CD8-positive, alpha-beta memory T cell (primary cell): ENCODE measurements at places on chromosomes 3 and 15.

GRCh38 chr15:68797191-68797590, 23.5 kb downstream of the ANP32A start:
- no peak overlapping the region for H3K27ac ChIP-seq
- H3K4me3 ChIP-seq = no peak overlapping the region
- DNase-seq = no peak
- peaks cover 86% of the 10 kb centered on the region for H3K4me1 ChIP-seq
- no peaks in the 10 kb centered on the region for H3K27me3 ChIP-seq

- H3K27me3 ChIP-seq = no peaks in the 10 kb centered on the region
- H3K4me3 ChIP-seq = no peak overlapping the region
- peak; percentile 35 for DNase-seq
Observed at GRCh38 chr15:34241376-34242330, 16.8 kb downstream of the EMC4 start.

- H3K36me3 ChIP-seq = no peaks in the 10 kb centered on the region
- no peak overlapping the region for H3K4me3 ChIP-seq
- no peaks in the 10 kb centered on the region for H3K4me1 ChIP-seq
- H3K27me3 ChIP-seq = peaks cover 4% of the 10 kb centered on the region
- no peak for DNase-seq
Observed at GRCh38 chr3:134457376-134458074, 28.3 kb downstream of the ANAPC13 start.

- H3K36me3 ChIP-seq = no peaks in the 10 kb centered on the region
- no peak overlapping the region for H3K27ac ChIP-seq
- no peak overlapping the region for H3K4me3 ChIP-seq
- DNase-seq = no peak
Observed at GRCh38 chr15:43238671-43239131, 17.9 kb upstream of the EPB42 start.

- H3K27me3 ChIP-seq = no peaks in the 10 kb centered on the region
- no peak for DNase-seq
- H3K27ac ChIP-seq = no peak overlapping the region
- H3K4me3 ChIP-seq = no peak overlapping the region
Observed at GRCh38 chr3:172321035-172321434, 127.2 kb downstream of the GHSR start.

DNA sequence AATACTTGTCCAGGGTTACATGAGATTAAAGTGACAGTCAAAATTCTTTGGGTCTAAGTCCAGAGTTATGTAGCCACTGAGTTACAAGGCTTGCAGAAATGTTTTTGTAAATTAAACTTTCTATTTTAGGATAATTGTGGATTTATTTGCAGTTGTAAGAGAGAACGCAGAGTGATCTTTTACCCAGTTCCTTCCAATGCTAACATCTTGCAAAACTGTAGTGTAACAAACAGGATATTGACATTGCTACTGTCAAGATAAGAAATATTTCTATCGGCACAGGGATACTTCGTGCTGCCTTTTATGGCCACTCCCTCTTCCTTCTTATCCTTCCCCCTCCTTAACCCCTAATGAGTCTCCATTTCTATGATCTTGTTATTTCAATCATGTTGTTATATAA, 1022.9 kb downstream of the MCTP2 start:
- H3K27me3 ChIP-seq = peaks cover 5% of the 10 kb centered on the region
- DNase-seq = no peak
- no peak overlapping the region for H3K27ac ChIP-seq

DNA sequence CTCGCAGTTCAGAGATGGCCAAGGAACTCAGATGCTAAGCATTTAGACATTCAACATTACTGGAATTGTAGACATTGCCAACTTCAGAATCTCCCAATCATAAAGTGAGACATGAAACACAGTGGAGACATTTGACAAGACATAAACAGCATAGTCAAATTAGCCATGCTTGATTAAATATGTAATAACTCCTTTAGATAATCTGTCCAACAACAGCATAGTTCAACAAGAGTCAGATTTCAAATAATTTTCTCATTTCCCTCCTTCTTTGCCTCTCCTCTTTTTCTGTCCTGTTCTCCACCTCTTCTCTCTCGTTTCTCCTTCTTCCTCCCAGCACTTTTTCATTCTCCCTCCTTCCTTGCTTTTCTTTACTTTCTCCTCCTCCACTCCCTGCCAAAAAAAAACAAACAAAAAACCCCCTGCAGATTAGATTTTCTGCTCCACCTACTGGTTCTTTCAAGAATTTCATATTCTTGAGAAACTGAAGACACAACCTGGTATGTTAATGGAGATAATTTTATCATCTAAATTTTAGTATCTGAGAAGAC, 20.2 kb downstream of the CPOX start:
- no peak overlapping the region for H3K4me3 ChIP-seq
- no peak overlapping the region for H3K27ac ChIP-seq
- DNase-seq = no peak

DNA sequence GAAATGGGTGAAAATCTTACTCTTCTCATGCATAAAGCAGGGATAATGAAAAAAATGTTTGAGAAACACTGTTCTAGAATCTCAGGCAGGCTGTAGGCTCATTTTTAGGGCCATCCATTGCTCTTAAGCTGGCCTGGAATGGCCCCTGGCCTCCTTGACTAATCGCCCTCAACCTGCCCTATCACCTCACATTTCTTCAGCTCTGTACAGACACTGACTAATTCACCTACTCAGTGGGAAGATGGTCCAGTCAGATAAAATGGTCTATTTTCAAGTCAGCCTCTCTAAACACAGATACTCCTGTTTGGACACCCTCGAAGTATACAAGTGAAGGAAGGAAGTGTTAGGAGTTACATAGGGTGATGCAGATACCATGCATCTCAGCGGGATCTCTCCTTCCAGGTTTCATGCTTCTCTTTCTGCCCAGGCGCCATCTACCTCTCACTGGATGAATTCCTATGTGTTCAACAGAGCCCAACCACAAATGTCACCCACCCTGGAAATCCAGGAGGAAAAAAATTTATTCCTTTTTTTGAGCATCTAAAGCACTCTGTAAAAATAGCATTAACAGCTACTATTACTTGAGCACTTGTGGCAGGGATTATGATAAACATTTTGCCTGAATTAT, 12.1 kb downstream of the FMN1 start:
- no peak for DNase-seq
- no peaks in the 10 kb centered on the region for H3K27me3 ChIP-seq
- H3K4me1 ChIP-seq = no peaks in the 10 kb centered on the region
- H3K27ac ChIP-seq = no peak overlapping the region

DNA sequence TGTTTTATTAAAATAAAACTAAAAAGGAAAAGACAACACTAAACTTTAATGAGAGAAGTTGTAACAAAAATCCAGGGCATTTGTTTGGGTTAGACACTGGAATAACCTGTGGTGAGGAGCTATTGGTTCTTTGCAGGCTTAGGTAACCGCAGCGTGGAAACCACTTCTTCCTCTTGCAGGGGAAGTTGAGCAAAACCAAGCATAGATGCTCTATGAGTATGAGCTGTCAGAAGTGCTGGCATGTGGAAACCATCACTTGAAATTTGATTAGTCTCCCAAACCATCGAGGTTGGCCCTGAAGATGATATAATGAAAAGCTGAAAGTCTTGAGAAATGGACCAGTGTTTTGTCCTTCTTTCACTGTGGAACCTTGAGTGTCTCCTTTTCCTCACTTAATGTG, 127.1 kb upstream of the RBMS3 start:
- no peak overlapping the region for H3K4me3 ChIP-seq
- H3K27me3 ChIP-seq = no peaks in the 10 kb centered on the region
- no peak overlapping the region for H3K27ac ChIP-seq
- DNase-seq = no peak
- no peaks in the 10 kb centered on the region for H3K4me1 ChIP-seq
- no peaks in the 10 kb centered on the region for H3K36me3 ChIP-seq

DNA sequence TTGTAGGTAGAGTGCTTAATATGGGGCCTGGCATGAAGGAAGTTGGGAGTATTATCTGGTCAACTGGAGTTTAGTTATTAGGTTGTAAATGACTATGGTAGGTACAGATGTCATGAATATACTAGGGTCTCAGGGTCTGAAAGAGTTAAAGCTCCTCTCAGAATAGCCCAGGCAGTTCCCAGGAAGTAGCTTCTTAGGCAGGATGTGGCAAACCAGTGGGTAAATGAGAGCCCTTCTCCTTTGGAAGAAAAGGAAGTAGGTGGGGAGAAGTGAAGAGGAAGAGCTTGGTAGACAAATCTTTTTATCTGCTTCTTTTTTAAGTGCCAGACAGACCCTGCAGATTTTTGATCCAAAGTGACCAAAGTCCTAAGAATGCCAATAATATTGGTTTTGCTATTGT, 24.5 kb downstream of the MAP2K1 start:
- H3K4me3 ChIP-seq = peak overlapping the region; percentile 5
- no peaks in the 10 kb centered on the region for H3K36me3 ChIP-seq
- H3K27me3 ChIP-seq = no peaks in the 10 kb centered on the region
- peaks cover 55% of the 10 kb centered on the region for H3K4me1 ChIP-seq

- H3K36me3 ChIP-seq = no peaks in the 10 kb centered on the region
- H3K4me1 ChIP-seq = peaks cover 3% of the 10 kb centered on the region
- H3K27me3 ChIP-seq = no peaks in the 10 kb centered on the region
- no peak overlapping the region for H3K4me3 ChIP-seq
- no peak for DNase-seq
Observed at GRCh38 chr15:77076323-77076915, 5.5 kb upstream of the TSPAN3 start.

GRCh38 chr3:171142985-171143384, 116.5 kb upstream of the SLC2A2 start:
- H3K36me3 ChIP-seq = peaks cover 16% of the 10 kb centered on the region
- no peaks in the 10 kb centered on the region for H3K27me3 ChIP-seq
- H3K4me1 ChIP-seq = no peaks in the 10 kb centered on the region
- DNase-seq = no peak
- no peak overlapping the region for H3K4me3 ChIP-seq
- H3K27ac ChIP-seq = no peak overlapping the region

- H3K4me3 ChIP-seq = no peak overlapping the region
- no peaks in the 10 kb centered on the region for H3K27me3 ChIP-seq
- DNase-seq = no peak
Observed at GRCh38 chr3:60504827-60505457, 746.3 kb downstream of the FHIT start.

- DNase-seq = no peak
- no peaks in the 10 kb centered on the region for H3K36me3 ChIP-seq
- no peaks in the 10 kb centered on the region for H3K27me3 ChIP-seq
- H3K4me1 ChIP-seq = no peaks in the 10 kb centered on the region
- no peak overlapping the region for H3K4me3 ChIP-seq
Observed at GRCh38 chr3:99023590-99024192, 122.2 kb upstream of the DCBLD2 start.

- H3K36me3 ChIP-seq = peaks cover 12% of the 10 kb centered on the region
- peaks cover 64% of the 10 kb centered on the region for H3K4me1 ChIP-seq
- no peak overlapping the region for H3K4me3 ChIP-seq
- no peak overlapping the region for H3K27ac ChIP-seq
- no peak for DNase-seq
- H3K27me3 ChIP-seq = no peaks in the 10 kb centered on the region
Observed at GRCh38 chr15:74545086-74545485, 4.1 kb downstream of the ARID3B start.

GRCh38 chr3:46453526-46454208, 11.0 kb downstream of the LTF start:
- no peaks in the 10 kb centered on the region for H3K4me1 ChIP-seq
- no peak overlapping the region for H3K27ac ChIP-seq
- peaks cover 3% of the 10 kb centered on the region for H3K27me3 ChIP-seq
- no peaks in the 10 kb centered on the region for H3K36me3 ChIP-seq
- no peak overlapping the region for H3K4me3 ChIP-seq

DNA sequence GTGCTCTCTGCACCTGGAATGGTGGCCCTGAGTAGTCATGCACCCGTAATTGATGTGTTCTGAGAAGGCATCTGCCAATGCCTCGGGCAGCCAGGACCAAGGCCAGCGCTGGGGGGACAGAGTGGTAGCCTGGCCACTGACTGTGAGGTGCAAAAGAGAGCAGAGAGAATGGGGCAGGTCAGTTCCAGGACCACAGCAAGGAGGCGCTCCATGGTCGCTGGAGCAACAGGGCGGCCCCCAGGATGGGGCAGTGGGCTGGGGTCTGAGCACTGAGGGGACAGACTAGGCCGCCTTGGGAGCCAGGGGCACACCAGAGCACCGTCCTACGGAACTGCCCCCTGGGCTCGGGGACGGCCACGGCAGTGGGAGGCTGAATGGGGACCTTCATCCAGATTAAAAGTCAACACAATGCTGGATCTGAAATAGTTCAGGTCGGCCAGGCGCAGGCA, 48.3 kb upstream of the IQSEC1 start:
- H3K36me3 ChIP-seq = no peaks in the 10 kb centered on the region
- no peak overlapping the region for H3K4me3 ChIP-seq

- no peaks in the 10 kb centered on the region for H3K27me3 ChIP-seq
- H3K4me1 ChIP-seq = peaks cover 35% of the 10 kb centered on the region
- no peak for DNase-seq
- no peak overlapping the region for H3K4me3 ChIP-seq
- no peaks in the 10 kb centered on the region for H3K36me3 ChIP-seq
Observed at GRCh38 chr3:5022187-5022965, 43.1 kb downstream of the BHLHE40 start.

DNA sequence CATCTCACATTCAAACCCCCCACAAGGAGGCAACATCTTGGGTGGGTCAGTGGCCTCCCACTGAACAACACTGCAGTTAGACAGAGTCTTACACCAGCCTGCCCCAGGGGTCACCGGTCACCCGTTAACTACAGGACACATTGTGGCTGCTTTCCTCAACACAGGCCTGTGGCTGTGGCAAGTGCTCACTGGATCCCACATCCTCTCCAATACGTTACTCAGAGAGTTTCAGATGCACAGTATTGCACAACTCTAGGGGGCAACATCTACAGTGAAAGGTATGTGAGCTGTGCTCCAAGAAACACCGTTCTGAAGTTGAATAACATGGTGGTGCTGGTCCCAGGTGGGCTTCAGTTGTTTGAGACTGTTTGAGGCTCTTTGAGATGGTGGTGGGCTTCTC, 41.0 kb downstream of the CTDSPL start:
- H3K4me3 ChIP-seq = no peak overlapping the region
- H3K36me3 ChIP-seq = no peaks in the 10 kb centered on the region
- H3K27me3 ChIP-seq = no peaks in the 10 kb centered on the region
- peaks cover 13% of the 10 kb centered on the region for H3K4me1 ChIP-seq
- DNase-seq = no peak

DNA sequence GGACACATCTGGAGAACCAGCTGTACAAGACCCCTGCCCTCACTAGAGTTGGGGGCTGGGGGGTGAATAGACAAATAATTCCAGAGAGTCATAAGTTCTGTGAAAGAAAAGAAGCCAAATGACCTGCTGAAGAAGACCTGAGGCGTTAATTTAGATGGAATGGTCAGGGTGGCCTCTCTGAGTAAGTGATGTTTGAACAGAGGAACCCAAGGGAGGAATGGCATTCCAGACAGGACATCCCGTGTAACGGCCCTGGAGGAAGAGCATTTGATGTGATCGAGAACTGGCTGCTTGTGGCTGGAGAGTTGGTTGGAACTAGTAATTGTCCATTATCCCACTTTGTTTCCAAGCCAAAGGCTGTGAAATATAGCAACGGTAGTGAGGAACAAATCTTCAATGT, 1.7 kb downstream of the NR2C2 start:
- peak overlapping the region; percentile 85 for H3K4me3 ChIP-seq
- peaks cover 12% of the 10 kb centered on the region for H3K36me3 ChIP-seq
- H3K4me1 ChIP-seq = peaks cover 33% of the 10 kb centered on the region
- no peak for DNase-seq
- H3K27ac ChIP-seq = peak overlapping the region; percentile 79

- no peaks in the 10 kb centered on the region for H3K36me3 ChIP-seq
- no peaks in the 10 kb centered on the region for H3K4me1 ChIP-seq
Observed at GRCh38 chr15:57160823-57161560, 215.3 kb upstream of the CGNL1 start.
